CD4-positive, alpha-beta T cell (primary cell): ENCODE measurements at places on chromosomes 3 and 15. TPM values are rescaled to one million over a fixed set of nuclear protein-coding genes. Genes with fewer than 3 reads are reported as not detected.

WDR93 gene
- total RNA-seq, result not detected

PIF1 gene
- total RNA-seq, result 0.27 TPM

GRAMD2A gene
- not detected for total RNA-seq

SRP14 gene
- 126 TPM for total RNA-seq

RTP4 gene
- 1.5 TPM for total RNA-seq

CCDC32 gene
- total RNA-seq, result 21.3 TPM

LRRN1 gene
- total RNA-seq, result 0.20 TPM

CAMP gene
- total RNA-seq, result not detected

IQCH gene
- total RNA-seq, result 1.3 TPM

ZPLD1 gene
- not detected for total RNA-seq

ZNF860 gene
- total RNA-seq, result not detected

MESP2 gene
- total RNA-seq, result not detected
